ENCODE measurements at places on chromosomes 3 and 15.

DNA sequence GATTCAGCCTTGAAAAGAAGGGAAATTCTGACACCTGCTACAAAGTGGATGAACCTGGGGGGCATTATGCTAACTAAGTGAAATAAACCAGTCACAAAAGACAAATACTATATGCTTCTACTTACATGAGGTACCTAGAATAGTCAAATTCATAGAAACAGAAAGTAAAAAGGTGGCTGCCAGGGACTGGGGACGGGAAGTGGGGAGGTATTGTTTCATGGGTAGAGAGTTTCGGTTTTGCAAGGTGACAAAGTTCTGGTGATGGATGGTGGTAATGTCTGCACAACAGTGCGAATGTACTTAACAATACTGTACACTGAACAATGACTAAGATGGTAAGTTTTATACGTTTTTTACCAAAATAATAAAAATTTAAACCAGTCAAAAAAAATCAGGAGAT is 4.8 kb downstream of the IDH2 start:
- DNase-seq, result no peak

DNA sequence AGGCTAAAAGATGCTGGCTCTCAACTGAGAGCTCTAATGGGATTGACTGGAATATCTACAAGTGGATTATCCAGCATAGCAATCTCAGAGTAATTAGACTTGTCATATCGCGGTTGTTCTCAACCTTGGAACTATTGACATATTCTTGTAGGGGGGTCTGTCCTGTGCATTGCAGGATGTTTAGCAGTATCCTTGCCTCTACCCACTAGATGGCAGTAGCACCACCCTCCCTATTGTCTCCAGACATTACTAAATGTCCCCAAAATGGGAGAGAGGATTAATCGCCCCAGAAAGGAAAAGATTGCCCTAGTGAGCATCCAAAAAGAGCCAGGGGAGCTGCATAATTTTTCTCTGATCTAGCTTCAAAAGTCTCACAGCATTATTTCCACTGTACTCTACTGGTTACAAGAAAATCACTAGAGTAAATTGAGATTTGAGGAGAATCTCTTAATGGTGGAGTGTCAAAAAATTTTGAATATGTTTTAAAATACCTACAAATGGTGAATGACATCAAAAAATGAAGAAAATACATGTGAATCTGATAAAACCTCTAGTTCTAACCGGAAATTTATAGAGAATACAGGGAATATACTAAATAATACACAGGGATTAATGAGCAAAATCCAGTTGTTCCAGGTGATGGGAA is 388.2 kb upstream of the AGTR1 start:
- peak; percentile 52 for DNase-seq

GRCh38 chr3:69294014-69294766 is 91.7 kb downstream of the FRMD4B start:
- DNase-seq, result no peak

DNA sequence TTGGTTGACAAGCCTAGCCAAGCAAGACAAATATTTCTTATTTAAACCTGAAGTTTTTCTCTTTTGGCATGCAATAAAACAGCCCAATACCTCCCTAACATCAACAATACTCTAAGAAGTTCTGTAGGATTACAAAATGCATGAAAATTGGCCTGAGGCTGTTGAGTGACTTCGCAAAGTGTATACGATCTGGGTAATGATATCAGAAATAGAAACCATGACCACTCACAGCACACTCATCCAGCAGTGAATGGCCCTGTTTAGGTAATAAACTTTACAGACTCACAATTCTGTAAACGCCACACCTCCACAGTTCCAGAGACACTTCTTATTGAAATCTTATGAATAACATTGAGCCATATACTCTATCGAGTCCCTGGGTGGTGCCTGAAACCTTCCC is 83.0 kb upstream of the NAALADL2 start:
- DNase-seq, result peak; percentile 51

DNA sequence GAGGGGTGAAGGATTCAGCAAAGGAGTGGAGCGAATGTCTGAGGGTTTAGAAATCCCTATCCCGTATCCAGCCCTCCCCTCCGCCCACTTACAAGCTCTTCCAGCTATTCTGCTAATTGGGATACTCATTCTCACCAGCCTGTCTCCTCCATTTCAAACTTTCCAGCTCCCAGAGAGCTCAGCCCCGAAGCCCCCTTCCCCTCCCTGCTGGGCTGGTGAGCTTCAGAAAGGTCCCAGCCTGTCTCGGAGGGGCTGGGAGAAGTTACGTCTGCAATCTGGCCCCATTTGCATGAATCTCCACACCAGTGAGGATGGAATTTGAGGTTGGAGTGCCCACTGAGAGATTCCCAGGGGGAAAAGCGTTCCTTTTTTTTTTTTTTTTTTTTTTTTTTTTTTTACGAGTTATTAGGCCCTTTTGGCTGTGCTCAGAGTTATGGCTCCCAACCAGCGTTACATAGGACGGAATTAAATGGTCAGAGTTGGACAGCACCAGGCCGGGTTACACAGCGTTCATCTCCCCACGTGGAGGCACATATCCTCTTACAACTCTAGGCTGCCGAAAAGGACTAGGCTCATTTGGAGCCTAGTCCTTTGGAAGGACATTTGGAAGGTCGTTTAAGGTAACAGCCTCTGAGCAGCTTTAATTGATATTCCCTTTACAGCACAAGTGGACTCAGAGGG is 34.6 kb downstream of the FGD5 start:
- no peak for DNase-seq

- no peak for DNase-seq
Observed at GRCh38 chr3:32180141-32180784, 58.2 kb upstream of the CMTM8 start.

DNA sequence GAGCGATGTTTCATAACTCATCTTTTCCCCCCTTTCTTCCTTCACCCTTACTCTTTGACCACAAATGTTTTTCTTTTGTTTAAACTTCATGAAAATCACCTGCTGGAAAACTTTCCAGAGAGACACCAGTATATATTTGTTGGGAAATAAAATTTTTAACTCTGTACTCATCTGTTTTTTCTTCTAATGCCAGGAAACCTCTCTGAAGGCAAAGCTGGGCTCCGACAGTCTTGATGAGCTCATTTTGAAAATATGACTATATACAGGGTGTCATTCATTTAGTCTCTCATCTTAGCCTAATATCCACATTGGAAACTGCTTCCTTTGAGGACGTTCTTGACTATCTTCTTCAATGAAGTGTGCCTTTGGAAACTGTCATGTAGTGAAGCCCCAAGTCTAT is 339.6 kb upstream of the ROBO2 start:
- DNase-seq, result peak; percentile 50

- no peak for DNase-seq
Observed at GRCh38 chr3:44805960-44806359, 44.4 kb downstream of the KIF15 start.

- DNase-seq, result no peak
Observed at GRCh38 chr15:27899583-27900285, 199.4 kb downstream of the OCA2 start.

- DNase-seq, result peak; percentile 50
Observed at GRCh38 chr15:49225572-49226281, 55.7 kb downstream of the GALK2 start.

DNA sequence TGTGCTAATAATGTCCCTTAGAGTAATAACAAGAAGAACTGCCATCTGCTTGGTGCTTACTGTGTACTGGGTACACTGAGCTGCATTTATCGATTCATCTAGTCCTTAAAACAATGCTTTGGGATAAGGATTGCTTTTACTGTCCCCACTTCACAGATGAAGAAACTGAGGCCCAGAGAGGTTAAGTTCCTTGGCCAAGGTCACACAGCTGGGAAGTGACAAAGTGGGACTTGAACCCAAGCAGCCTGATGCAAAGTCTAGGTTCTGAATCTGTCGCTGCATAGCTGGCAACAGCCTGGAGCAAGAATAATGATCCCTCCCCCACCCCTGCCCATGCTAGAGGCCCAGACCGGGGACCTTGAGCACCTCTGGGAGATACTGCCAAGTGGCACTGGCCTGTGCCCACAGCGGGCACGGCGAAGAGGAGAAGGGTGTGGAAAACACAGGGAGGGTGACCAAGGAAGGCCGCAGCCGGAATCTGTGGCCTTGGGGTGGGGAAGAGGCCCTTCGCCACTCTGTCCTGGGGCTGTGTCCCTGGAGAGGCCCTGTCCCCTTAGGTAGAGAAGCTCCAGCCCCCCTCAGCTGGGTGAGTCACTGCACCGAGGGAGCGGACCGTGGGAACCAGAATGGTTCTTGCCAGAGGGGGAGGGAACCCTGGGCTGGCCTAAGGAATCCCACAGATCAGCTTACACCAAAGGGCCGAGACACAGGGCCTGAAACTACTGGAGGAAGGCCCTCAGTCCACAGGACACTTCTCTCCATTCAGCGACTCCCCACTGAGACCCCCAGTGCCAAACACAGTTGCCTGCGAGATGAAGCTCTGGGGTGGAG is 3.5 kb downstream of the PLXND1 start:
- DNase-seq, result peak; percentile 98

DNA sequence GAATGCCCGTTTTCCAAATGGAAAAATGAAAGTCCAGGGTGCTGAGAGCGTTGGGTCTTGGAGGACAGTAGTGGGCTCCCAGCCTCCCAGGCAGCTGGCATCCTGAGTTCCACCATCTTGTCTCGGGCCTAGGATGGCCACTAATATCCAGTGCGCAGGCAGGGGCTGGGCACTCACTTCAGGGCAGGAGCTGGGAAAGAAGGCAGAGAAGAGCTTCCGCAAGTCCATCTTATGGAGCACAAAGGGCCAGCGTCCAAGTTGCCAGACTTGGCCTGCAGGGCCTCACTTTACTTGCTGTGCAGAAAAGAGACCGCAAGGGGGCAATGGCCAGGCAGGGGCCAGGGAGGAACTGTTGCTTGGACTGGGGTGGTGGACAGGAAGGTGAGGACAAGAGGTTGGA is 46.1 kb downstream of the IQSEC1 start:
- no peak for DNase-seq

- peak; percentile 93 for DNase-seq
Observed at GRCh38 chr3:125128861-125129501, 73.2 kb upstream of the HEG1 start.

DNA sequence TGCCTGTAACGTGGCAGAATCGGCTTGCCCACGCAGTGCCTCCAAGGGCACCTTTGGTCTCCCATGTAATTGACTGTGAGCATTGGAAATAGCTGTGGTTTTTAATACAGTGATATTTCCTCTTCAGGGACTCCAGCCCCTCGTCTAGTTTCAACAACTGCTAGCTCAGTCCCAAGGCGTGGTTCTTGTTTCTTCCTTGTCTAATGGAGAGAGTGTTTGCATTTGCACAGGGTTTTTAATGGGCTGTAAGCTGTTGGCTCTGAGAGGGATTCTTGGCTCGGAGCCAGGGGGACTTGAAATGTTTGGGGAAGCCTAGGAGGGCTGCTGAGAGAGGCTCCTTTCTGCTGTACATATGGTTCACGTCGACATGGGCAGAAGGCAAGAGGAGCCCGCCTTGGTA is 86.2 kb downstream of the THSD4 start:
- no peak for DNase-seq
